CD4-positive, alpha-beta T cell treated with Interleukin-4 for 4 hours (primary cell): ENCODE measurements at places on chromosomes 6 and 20.

GRCh38 chr6:117491916-117492315 is 9.4 kb downstream of the DCBLD1 start:
- DNase-seq = no peak

- no peak for DNase-seq
These were observed 1.2 kb downstream of the SPDEF start for GRCh38 chr6:34555007-34555322.

DNA sequence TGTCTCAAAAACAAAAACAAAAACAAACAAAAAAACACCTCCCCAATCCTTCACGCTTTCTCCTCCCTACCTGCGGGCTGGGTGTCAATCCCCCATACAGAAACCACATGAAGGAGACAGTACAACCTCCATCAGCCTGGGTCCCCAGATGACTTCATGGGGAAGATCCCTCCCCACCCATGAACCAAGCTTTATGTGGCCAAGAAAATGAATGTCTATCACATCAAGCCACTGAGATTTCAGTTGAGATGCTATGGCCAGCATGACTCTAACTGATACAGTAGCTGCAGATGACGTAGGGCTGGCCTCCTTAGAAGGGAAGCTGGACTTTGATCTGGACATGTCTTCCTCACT is 21.2 kb upstream of the BNIP5 start:
- no peak for DNase-seq

DNA sequence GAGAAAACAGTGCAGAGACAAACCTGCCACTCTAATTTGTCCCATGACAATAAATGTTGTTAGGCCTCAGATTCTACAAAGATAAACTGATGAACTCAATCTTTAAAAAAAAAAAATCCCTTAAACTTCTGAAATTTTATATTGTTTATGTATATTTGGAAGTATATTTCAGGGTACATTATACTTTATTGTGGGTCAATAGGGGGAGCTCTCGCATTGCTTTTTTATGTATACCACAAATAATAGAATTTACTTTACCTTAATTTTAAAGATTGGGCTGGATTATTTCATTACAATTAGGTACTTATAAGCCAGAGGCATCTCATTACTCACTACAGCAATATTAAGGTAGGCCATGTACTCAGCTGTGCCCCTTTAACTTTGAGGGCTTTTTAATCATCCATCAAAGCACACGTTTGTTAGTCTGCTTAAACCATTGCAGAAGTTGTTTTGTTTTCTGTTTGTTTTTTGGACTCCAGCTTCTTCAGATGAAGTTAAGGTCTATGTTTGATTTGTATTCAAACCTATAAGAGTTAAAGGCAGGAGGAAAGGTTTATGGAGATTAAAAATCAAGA is 56.3 kb upstream of the EYA4 start:
- DNase-seq = no peak

DNA sequence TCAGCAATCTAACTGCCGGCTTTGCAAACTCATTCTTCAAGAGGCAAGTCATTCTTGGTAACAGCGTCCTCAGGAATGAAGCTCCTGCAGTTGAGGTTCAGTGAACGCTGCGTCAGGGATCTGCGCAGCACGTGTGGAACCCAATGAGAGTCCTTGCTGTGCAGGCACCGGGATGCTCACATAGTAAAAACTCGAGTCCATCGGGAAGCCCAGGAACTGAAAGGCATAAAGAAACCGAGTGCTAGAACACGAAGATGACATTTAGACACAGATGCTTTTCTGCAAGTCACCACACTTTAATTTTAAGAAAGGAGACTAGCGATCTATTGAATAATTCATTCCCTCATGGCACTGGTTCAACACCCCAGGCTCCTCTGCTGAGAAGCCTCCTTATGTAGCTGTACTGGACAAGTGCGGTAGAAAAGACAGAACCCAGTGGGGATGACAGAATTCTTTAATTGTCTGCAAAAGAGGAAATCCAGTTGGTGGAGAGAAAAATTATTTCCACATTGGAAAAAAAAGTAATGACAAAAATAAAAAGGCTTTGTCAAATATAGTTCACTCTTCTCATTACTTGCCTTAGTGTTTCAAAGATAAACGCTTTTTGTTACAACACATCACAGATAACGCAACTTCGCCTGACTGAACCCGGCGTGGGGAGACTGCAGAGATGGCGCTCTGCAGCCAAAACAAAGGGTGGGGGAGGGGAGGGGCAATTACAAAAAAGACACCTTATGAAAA is 1.9 kb upstream of the AFDN start:
- DNase-seq = no peak

DNA sequence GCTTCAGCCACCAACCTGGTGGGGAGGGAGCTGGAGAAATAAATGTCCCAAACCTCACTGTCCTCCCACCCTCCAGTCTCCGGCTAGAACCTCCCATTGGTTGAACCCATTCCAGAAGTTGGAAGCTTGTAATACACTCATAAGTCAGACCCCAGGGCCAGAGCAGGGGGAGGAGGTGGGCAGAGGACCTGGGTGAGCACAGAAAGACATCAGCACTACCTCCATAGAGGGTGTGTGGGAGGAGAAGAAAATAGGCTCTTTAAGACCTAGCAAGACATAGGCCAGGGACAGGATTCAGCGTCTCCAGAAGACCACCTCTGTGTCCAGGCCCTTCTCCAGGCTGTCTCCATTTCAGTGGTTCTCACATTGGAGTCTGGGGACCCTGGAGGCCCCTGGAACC is 73.3 kb upstream of the TOP1 start:
- DNase-seq = no peak
